NCI-H69 (cell line): ENCODE measurements at places on chromosomes 2 and 18.

DNA sequence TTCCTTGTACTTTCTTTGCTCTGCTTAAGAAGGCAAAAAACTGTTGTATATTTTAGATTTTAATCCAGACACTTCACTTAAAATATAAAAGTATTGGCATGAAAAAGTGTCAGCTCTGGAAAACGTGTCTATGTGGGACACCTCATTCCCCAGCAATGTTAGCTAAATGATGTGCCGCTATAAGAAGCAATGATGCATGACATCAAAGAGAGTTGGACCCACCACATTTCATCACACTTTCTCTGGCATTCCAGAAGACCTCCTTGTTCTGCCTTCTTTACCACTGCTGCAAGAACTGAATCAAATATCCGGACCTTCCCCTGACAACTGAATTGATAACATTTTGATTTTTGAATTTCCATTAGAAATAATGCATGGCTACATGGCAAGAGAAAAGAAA, 242.4 kb upstream of the TANK start:
- no peak for DNase-seq

- DNase-seq, result peak; percentile 85
These were observed 12.8 kb upstream of the SFTPB start for GRCh38 chr2:85680707-85681371.

DNA sequence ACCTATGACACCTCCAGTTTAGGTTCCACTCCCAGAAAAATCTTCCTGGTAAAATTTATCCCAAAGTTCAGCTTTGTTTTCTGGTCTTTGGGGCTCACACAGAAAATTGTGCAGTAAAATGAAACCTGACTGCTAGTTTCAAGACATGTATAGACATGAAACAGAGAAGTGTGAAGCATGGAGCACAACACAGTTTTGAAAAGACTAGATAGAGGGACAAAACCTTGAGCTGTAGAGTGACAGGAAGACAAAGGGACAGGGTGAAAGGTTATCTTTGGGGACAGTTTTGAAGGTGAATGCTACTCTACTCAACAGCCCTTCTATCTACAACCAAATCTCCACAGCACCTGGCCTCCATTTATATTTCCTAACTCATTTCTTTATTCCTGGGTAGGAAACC, 352.6 kb downstream of the RBM43 start:
- no peak for DNase-seq

- DNase-seq, result no peak
These were observed 26.9 kb upstream of the FAHD2A start for GRCh38 chr2:95375532-95376150.

- DNase-seq, result no peak
These were observed 4.4 kb upstream of the ASB1 start for GRCh38 chr2:238422285-238422684.

GRCh38 chr2:2026851-2027250, 282.5 kb upstream of the PXDN start:
- DNase-seq, result no peak

DNA sequence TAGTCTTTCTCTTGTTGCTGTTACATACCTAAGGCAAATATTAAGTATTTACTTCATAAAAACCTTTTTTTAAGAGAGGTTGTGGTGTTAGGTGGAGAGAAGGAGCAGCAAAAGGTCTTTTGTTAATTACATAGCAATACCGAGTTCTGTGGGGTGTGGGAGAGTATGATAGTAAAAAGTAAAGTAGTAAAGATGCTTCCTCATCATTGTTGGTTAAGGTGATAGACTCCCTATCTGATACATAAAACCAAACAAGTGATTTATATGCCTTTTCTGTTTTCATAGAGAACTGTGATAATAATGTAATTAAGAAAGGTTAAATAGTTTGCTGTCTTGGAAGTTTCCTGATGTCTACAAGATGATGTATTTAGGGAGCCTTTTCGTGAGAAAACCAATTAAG, 75.4 kb downstream of the EML4 start:
- no peak for DNase-seq

GRCh38 chr2:192416060-192416459, 221.3 kb upstream of the TMEFF2 start:
- DNase-seq, result no peak

GRCh38 chr2:85286918-85287317, 40.9 kb downstream of the TGOLN2 start:
- no peak for DNase-seq

- DNase-seq, result peak; percentile 53
These were observed 83.5 kb upstream of the DTNA start for GRCh38 chr18:34626404-34627136.

DNA sequence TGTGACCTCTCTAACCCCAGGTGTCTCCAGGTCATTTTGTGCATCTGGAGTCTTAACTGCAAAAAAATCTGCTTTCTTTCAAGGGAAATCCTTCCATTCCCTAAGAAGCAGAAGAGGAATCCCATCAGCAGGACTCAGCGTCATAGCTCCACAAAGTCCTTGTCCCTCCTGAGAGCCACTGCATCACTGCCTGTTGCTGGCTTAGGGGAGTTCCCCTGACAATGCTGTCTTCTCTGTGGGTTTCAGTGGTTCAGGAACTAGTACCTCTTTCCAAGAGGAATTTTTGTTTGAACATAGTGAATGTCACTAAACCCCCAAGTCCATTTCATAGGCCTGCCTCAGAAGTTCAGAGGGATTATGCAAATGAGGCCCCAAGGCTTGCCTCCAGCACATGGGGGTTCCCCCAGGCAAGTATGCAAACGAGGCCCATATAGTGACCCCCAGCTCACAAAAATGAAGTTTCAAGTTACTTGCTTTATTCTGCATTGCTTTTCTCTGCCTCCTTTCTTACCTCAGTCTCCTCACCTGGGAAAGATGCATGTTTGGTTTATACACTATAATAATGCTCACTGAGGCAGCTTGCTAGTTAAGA, 513.9 kb upstream of the MEX3C start:
- no peak for DNase-seq
